ENCODE measurements at places on chromosomes 2 and 18. TPM values are rescaled to one million over a fixed set of nuclear protein-coding genes. Genes with fewer than 3 reads are reported as not detected.

DNA sequence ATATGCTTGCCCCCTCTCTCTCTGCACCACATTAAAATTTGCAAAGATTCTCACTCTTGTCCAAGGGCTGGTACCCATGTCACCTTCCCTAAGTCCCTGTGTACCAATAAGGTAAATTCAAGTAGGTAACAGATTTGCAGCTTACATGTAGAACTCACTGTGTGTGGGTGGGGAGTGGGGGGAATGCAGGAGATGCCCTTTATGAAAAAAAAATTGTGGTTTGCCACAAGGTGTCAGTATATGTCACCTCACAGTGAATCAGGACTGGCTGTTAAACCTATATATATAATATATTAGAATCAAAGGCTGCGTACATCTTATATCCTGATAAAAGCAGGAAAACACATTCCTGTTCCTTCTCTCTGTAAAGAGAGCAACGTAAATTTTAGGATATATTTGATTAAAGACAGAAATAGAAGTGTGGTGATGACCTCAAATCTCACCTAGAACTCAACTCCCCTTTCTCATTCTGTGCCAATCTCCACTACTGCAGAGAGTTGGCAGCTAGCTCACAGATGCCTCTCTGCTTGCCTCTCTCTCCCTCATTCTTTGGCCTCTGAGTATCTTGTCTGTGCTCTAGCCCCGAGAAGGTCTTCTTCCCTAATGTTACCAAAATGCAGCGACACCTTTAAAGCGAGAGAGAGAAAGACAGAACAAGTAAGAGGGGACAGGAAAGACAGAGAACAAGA lies 536 bp downstream of the XDH start:
- DNase-seq: peak; percentile 40

- peak; percentile 72 for DNase-seq
These were observed 52.0 kb upstream of the CALCRL start for GRCh38 chr2:187499941-187500532.

STARD6 gene
- not detected for total RNA-seq

DNA sequence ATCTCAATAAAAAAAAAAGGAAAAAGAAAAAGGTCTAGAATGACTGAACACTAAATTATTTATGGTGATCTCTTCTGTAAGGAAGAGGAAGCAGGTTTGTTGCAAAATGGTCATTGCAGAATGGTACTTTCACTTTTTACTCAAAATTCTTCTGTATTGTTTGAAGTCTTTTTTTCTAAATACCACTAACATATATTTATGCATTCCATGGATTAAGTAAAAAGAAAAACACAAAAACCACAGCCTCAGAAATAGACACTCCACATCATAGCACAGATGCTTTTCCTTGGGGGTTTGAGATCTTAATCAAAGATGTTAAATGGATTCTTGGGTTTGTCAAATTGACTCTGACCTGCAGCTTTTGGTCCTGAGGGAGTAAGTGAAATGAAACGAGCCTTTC lies 47.4 kb downstream of the RHOB start:
- DNase-seq: no peak

BABAM2 gene
- 68.4 TPM for total RNA-seq

TMEM247 gene
- total RNA-seq: not detected
